ENCODE measurements at places on chromosomes 12 and 14.

DNA sequence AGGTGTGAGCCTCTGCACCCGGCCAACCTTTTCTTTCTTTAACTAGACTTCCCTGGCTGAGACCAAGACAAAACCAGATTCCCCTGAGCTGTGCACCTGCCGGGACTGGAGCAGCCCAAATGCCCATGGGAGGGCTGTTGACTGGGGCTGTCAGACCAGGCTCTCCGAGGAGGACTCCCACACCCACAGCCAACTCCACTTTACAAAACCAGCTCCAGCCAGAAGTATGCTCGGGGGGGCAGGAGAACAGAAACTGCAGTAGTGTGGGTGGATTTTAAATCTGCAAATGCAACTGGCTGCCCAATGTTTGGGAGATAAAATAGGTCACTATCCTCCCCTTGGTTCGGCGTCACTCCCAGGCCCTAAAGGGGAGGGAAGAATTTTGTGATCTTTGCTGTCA lies 78.5 kb downstream of the VCPKMT start:
- DNase-seq = no peak

DNA sequence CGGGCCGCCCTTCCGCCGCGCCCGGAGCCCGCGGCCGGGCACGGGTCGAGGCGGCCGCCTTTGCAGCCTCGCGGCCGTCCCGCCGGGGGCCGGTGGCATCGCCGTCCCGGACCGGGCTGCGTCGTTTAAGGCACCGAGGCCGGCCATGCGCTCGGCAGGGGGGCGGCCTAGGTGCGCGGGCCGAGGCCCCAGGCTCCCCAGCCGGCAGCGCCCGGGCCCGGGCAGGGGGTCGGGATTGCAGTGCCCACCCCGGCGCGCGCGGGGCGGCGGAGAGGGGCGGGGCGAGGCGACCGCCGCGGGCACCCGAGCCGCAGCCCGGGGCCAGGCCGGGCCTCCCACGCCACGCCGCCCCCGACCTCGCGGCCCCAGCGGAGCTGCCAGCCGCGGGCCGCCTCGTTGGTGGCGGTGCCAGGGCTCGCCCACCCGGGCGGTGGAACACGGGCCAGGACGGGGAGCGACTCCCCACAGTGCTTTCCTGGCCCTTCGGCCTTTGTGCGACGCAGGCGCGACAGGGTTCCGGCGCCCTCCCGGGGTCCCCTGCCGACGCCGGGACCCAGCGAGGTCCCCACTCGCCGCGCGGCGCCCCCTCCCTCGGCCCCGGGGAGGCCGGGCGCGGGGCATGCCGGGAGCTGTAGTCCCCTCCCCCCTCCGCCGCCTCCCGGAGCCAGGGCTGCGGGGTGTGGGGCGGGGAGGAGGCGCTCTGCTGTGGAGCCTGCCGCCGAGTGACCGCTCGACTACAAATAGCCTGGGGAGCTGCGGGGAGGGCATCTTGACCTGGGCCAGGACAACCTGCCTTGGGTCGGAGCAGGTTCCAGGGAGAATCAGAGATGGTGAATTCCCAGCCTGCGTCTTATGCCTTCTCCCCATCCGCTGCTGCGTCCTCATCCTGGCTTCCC lies 769 bp downstream of the FKBP4 start:
- peak; percentile 87 for DNase-seq

GRCh38 chr14:48568688-48569087 lies 893.3 kb upstream of the MDGA2 start:
- no peak for DNase-seq

- DNase-seq = no peak
These were observed 33.7 kb upstream of the GALNT9 start for GRCh38 chr12:132362996-132363660.

DNA sequence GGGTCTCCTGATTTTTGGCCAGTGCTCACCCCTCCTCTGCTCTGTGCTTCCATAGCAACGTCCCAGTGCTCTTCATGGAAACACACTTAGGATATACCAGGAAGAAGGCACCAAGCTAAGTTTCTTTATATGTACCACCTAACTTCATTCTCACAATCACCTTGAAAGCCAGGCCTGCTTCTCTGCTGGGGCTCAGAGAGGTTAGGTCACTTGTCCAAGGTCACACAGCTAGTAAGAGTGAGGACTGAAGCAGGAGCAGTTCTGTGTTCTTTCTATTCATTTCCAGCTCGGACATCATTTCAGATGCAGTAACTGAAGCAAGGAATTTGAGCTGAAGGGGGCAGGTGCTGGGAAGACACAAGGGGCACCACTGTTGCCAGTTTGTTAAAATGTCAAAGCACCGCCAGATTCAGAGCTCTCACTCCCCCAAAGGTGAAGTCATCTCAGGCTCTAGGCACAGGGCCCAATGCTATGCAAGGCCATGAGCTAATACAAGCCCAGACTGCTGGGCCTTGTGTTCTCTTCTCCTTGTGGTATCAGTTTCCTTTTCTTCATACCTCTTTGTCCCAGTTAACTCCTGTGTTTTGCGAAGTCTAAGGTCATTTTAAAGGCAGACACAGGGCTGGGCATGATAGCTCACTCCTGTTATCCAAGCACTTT lies 19.7 kb upstream of the YY1 start:
- no peak for DNase-seq

GRCh38 chr12:110197003-110197402 lies 72.8 kb downstream of the IFT81 start:
- DNase-seq = no peak

DNA sequence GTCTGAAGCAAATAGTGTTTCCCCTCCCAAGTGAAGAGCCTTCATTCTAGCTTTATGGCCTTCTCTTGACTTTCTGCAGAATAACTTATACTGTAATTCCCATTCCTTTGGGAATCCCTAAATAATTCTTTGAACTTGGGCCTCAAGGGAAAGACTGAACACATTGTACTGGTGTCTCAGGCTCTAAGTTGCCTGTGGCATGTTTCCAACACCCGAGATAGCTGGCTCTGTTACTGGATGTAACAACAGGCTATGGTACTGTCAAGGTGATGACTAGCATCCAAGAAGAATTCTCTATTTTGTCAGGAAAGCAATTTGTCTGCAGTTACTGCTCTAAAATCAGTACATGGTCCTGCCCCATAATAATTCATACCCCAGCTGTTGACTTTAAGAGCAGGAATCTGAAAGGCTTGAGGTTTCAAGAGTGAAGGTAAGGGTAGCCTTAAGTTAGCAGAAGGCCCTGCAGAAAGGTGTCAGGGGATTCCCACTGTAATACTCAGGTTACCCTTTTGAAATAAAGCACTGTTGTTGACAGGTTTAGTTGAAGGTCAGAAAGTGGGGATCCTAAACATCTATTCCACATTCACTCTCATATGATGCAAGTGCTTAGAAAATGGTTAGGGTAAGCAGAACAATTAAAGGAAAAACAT lies 5.2 kb downstream of the GPX2 start:
- no peak for DNase-seq

GRCh38 chr12:80044694-80045046 lies 54.7 kb upstream of the OTOGL start:
- no peak for DNase-seq

All from anterior cingulate cortex (tissue), 58 donors.